D721Med (cell line): ENCODE measurements at places on chromosomes 2 and 18.

GRCh38 chr2:98634406-98635092 is 26.2 kb downstream of the UNC50 start:
- no peak for DNase-seq

DNA sequence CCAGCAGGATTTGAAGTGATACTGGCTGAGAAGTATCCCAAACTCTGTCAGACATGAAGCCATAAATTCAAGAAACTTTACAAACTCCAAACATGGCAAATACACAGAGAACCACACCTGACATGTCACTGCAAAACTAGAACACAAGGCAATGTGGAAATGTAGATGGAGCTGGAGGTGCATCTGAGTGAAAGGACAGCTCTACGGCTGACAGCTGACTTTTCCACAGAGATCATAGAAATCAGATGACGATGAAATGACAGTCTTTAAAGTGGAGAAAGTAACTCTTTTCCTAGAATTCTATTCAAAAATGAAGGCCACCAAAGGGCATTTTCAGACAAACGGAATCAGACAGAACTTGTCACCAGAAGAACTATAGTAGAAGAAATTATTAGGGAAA is 97.5 kb downstream of the LDLRAD4 start:
- DNase-seq = no peak

- no peak for DNase-seq
These were observed 52.6 kb downstream of the SLC4A5 start for GRCh38 chr2:74290466-74291217.

DNA sequence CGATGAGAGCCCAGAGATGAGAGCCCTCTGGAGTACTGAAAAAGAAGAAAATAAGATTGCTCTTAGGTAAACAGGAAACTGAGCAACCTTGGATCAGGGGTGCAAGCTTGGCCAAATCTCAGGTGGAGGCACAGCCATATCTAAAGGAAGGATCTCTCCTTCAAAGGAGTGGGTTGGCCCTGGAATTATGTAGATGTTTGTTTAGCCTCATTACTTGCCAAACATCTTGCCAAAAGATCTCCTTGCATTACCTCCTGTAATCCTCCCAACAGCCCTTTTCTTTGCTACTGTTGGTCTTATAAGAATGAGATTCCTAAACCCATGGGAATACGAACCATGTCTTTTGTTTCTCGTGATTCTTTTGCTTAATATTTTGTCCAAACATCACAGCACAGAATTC is 332.6 kb upstream of the NCKAP5 start:
- DNase-seq = no peak

GRCh38 chr18:76098674-76099411 is 396.2 kb downstream of the ZNF516 start:
- DNase-seq = no peak

- no peak for DNase-seq
These were observed 45.1 kb upstream of the RBMS1 start for GRCh38 chr2:160538559-160539355.

- peak; percentile 62 for DNase-seq
These were observed 35.6 kb upstream of the B3GNT7 start for GRCh38 chr2:231359948-231360347.

GRCh38 chr18:41744421-41745030 is 210.5 kb upstream of the PIK3C3 start:
- DNase-seq = no peak

DNA sequence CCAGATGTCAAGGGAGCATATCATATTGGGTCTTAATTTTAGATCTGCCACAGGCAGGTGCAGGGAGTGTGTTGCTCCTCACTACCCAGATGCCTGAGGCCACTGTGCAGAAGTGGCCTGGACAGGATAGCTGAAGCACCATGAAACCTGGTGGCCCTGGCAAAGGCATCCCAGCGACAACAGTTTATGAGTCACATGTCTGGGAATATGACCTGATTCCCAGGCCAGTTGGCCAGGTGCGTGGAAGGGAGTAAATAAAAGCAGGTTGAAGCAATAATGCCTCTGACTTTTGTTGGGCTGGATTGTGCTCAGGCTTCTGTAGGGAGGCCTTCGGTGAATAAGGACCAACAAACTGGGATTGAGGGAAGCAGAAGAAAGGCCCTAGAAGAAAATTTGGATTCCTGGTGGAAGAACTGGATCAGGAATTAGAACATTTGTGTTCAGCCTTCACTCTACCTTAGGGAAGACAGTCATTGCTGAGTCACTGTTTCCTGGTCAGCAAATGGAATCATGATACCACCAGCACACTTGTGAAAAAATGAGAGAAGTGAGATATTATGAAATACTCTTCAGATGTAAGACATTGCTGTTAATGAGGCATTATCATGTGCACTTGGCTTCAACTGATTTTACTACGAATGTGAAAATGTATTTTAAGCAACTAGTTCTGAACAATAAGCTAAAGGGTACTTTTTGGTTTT is 78.4 kb upstream of the ZNF516 start:
- no peak for DNase-seq

DNA sequence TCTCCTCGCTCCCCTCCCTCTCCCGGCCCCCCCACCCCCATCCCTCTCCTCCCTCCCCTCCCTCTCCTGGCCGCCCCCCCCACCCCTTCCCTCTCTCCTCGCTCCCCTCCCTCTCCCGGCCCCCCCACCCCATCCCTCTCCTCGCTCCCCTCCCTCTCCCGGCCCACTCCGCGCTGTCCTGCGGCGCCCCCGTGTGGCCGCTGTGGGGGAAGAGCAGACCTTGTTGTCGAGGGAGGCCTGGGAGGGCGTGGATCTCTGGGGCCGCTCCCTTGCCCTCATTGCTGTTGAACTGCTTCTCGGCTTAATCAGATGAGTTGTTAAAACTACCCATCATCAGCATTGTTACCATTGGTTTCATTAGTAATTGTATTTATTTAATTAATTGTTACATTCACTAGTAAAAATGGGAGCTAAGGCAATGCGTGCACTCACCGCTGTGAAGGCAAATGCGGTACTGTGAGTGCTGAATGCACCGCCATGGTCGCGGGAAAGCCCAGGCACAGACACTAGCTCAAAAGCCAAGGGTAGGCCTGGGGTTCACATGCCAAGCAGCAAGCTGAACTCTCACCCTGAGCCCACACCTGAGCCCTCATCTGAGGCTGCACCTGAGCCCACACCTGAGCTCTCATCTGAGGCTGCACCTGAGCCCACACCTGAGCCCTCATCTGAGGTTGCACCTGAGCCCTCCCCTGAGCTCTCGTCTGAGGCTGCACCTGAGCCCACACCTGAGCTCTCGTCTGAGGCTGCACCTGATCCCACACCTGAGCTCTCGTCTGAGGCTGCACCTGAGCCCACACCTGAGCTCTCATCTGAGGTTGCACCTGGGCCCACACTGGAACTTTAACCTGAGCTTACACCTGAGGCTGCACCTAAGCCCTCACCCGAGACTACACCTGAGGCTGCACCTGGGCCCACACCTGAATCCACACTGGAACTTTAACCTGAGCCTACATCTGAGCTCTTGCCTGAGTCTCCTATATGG is 8.8 kb downstream of the RTP5 start:
- peak; percentile 77 for DNase-seq

GRCh38 chr2:144372410-144373080 is 147.4 kb downstream of the ZEB2 start:
- no peak for DNase-seq

DNA sequence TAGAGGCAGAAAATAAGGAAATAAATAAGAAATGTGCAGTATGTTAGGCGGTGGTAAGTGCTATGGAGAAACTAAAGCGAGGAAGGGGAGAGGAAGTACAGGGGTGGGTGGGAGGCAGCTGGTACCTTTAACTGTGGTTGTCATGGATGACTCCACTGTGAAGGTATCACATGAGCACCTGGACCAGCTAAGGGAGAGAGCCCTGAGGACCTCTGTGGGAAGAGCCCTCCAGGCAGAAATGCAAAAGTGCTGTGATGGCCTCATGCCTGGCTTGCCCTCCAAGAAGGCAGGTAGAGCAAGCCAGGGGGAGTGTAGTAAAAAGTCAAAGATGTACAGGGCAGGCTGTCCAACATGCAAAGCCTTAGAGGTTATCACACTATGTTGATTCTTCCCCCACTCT is 17.9 kb downstream of the LYPD6 start:
- no peak for DNase-seq

- no peak for DNase-seq
These were observed 502.0 kb downstream of the SLC4A3 start for GRCh38 chr2:220129391-220129790.

GRCh38 chr18:68713131-68713530 is 1.8 kb downstream of the TMX3 start:
- DNase-seq = no peak

GRCh38 chr18:58754544-58755068 is 83.3 kb downstream of the MALT1 start:
- DNase-seq = no peak

DNA sequence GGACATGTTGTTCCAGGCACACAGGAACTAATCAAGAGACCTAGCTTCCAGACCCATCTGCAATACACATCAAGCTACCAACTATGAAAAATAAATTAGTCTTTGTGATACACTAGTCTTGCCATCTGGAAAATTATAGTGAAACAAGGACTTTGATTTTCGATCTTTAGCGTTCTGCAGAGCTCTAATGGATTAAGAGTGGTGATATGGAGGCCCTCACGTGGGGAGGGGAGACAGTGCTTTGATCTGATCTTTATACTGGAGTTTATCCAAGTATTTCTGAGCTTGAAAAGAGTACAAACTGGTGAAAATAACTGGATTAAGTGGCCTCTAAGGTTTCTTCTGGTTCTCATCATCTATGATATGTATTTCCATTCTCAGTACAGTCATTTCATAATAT is 273.4 kb upstream of the CDH7 start:
- DNase-seq = no peak

DNA sequence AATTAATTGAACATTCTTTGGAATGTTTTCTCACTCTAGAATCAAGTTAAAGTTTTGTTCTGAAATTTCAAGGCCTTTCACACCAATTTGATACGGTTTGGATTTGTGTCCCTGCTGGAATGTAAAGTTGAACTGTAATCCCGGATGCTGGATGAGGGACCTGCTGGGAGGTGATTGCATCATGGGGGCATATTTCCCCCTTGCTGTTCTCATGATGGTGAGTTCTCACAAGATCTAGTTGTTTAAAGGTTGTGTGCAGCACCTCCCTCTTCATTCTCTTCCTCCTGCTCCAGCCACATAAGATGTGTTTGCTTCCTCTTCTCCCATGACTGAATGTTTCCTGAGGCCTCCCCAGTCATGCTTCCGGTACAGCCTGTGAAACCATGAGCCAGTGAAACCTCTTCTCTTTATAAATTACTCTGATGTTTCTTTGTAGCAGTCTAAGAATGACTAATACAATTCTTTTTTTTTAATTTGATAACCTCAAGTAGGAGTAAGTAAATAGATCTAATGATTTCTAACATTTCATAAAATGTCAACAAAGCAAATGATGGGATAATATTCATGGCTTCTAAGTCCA is 144.2 kb upstream of the CDH7 start:
- DNase-seq = no peak

- DNase-seq = no peak
These were observed 41.9 kb downstream of the EVA1A start for GRCh38 chr2:75518638-75519465.

GRCh38 chr2:147045113-147045512 is 799.7 kb upstream of the ACVR2A start:
- no peak for DNase-seq

GRCh38 chr2:30612371-30612770 is 165.3 kb downstream of the LCLAT1 start:
- no peak for DNase-seq

- no peak for DNase-seq
These were observed 7.5 kb downstream of the MAP4K4 start for GRCh38 chr2:101704816-101705578.

- DNase-seq = no peak
These were observed 78.7 kb upstream of the RGPD5 start for GRCh38 chr2:109715313-109715805.

GRCh38 chr2:65366595-65367125 is 65.7 kb downstream of the SPRED2 start:
- no peak for DNase-seq

DNA sequence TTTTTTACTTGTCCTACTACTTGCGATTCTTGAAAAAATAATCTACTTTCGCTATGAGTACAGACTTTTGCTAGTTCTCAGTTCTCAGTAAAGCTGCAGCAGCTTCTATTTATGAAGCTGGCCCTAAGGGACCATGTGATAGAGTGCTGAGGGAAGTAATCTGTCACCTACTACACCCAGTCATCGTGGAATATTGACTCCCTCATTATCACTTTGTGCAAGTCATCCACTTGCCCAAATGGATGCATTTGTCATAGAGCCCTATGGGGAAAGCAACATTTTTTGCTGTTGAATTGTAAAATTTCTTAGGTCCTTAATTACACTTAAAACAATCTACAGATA is 1919.8 kb downstream of the SUCLG1 start:
- no peak for DNase-seq

GRCh38 chr2:50995610-50996009 is 36.3 kb downstream of the NRXN1 start:
- DNase-seq = no peak

GRCh38 chr2:166768393-166769123 is 119.7 kb upstream of the XIRP2 start:
- DNase-seq = no peak

- no peak for DNase-seq
These were observed 147.8 kb upstream of the MMADHC start for GRCh38 chr2:149735237-149735958.

GRCh38 chr18:56139372-56139771 is 499.0 kb downstream of the TXNL1 start:
- DNase-seq = no peak

- no peak for DNase-seq
These were observed 15.7 kb upstream of the TTC21B start for GRCh38 chr2:165969227-165969626.

GRCh38 chr2:206201075-206201848 is 41.6 kb downstream of the EEF1B2 start:
- no peak for DNase-seq

- no peak for DNase-seq
These were observed 125.6 kb upstream of the HS6ST1 start for GRCh38 chr2:128444121-128444771.

GRCh38 chr18:6399776-6400175 is 14.9 kb downstream of the L3MBTL4 start:
- no peak for DNase-seq

DNA sequence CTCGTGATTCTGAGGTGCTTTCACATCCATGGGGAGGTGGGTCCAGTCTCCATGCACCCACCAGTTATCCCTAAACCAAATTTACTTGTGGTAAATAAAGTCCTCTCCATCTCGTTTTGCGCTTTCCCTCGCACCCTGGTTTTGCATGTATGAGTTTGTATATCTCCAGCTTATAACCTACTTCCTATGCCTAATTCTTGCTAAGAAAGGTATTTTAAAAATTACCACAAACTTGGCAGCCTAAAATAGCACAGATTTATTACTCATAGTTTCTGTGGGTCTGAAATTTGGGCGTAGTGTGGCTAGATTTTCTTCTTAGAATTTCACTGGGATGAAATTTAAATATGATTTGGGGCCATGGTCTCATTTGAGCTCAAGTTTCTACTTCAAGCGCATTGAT is 511.5 kb downstream of the NYAP2 start:
- DNase-seq = no peak

DNA sequence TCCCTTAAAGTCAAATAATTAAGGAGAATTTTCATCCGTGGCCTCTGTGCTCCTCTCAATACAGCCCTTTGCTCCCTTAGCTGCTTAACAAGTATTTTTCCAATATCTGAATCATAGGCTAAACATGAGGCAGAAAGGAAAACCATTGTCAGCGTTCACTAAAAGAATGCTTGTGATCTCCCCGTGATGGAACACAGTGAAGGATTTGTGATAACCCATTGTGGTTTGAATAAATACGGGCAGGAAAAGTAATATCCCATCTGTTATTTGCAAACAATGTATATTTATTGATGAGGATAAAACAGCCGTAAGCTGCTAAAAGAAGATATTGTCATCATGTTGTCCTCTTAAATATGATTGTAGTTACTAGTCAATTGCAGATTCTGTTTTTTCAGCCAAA is 258.1 kb downstream of the NAPG start:
- DNase-seq = no peak
